T1000 (cell line): ENCODE measurements at places on chromosomes 7 and 10.

- DNase-seq: no peak
Observed at GRCh38 chr10:118629211-118629610, 33.8 kb upstream of the PRLHR start.

DNA sequence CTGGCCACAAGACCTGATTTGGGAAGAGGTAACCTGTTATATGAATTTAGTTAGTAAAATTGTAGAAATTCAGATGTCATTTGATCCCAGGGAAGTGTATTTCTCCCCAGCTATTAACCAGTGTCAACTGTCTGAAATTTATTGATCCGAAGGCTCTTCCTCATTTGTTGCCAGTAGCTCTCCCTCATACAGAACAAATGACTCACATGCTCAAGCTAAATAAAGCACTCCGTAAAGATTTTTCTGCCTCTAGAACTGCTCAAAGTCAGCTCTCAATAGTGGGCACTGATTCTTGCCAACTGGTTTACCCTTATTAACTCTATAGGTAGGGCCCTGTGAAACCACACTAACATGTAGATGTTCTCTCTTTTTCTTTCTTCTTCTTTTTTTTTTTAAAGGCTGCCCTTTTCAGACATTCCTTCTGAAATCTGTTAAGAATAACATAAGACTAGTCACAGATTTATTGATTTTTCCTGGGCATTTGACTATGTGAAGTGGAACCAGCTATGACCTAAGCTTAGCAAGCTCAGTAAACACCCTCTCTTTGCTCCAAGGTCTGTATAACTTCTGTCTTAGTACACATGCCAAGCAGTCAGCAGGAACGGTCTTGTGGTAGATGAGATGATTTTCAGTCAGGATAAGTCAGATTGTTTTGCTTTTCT, 21.8 kb downstream of the RPA3 start:
- DNase-seq: no peak

GRCh38 chr10:60099998-60100747, 193.8 kb upstream of the CCDC6 start:
- no peak for DNase-seq

GRCh38 chr10:130400890-130401289, 264.7 kb downstream of the GLRX3 start:
- no peak for DNase-seq

GRCh38 chr10:72061491-72061890, 26.9 kb downstream of the SPOCK2 start:
- DNase-seq: no peak

GRCh38 chr7:76428868-76429805, 4.4 kb downstream of the ZP3 start:
- DNase-seq: no peak

GRCh38 chr7:112692333-112692732, 97.9 kb downstream of the TMEM168 start:
- DNase-seq: no peak

GRCh38 chr7:80781561-80781979, 137.3 kb downstream of the SEMA3C start:
- DNase-seq: peak; percentile 58

- DNase-seq: no peak
Observed at GRCh38 chr7:79130715-79131114, 322.8 kb downstream of the MAGI2 start.

DNA sequence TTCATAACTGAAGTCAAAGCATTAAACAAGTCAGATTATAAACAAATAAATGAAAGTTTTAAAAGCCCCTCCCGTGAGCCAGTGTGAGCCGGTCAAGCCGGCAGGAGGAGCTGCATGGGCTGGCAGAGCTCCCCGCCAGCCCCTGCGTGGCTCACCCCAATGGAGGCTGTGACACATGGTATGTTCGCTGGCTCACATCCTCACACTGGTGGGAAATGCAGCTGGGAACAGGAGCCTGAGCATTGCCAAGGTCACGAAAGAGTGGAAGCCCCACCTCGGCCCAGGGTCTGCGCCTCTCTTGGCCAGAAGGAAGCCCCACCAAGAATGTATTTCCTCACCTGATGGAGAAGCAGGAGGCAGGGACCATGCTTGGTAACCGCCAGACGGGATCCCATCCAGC, 261.7 kb upstream of the TCERG1L start:
- DNase-seq: no peak

GRCh38 chr7:100897772-100898454, 2.2 kb upstream of the ACHE start:
- DNase-seq: no peak

DNA sequence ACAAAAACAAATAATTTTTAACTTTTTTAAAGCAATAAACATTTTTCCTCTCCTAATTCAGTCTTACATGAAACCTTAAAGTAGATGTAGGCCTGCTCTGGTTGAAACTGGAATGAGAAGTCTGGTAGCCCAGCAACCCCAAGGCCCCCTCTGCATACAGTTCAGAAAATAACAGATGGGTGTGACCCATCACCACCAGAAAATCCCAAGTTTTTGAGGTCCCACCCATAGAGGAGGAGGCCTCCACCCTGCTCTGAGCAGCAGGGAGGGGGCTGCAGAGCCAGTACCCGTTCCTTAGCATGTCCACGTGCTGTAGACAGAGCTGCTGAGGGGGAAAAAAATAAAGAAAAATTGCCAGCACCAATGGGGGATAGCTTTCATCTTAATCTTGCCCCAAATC, 122.7 kb downstream of the WNT2 start:
- DNase-seq: no peak

DNA sequence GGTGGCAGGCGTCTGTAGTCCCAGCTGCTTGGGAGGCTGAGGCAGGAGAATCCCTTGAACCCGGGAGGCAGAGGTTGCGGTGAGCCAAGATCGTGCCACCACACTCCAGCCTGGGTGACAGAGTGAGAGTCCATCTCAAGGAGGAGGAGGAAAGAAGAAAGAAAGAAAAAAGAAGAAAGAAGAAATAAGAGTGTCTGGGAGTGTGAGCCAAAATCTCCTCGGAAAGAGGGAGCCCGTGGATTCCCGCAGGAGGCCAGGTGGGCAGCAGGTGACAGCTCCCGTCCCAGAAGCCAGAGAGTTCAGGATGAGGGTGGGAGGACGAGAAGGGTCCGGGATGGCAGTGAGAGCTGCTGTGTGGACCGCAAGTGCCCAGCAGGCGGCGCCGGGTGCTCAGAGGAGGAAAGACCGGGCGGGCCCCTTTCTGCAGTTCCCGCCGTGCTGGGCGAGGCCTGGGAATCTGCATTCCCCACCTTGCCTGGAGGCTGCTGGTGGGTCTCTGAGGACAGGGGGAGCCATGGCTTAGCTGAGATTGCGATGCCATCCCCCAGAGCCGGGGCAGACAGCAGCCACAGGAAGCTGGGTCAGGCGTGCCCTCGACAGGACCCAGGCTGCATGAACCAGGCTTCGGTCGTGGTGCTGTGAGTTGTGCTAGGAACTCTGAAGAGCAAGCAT, 17.1 kb upstream of the AMZ1 start:
- peak; percentile 21 for DNase-seq

DNA sequence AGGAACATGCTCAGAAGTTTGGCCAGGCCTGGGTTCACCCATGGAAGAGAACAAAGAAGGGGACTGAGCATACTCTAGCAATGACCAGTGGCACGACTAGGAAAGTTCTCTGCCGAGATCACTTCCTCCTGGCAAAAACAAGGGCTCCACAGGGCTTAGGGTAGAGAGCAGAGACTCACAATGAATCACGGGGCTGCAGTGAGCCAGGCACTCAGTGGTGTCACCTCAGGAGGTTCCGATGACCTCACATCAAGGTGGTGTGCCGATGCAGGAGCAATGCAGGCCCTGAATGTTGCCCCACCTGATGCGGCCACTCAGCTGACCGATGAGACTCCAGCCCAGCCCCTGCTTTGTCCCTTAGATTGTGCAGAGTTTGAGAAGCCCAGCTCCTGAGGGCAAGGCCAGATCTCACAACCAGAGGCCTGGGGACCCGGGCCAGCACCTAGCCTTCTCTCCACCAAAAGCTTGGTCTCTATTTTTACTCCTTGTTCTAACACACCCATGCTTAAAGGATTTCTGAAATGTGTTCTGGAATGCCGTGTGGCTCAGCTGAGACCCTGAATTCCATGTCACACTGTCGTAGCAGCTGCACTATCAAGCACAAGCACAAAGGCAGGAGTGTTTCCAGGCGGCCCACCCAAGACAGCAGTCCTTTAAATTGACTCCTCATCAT, 60.9 kb downstream of the COBL start:
- DNase-seq: no peak

DNA sequence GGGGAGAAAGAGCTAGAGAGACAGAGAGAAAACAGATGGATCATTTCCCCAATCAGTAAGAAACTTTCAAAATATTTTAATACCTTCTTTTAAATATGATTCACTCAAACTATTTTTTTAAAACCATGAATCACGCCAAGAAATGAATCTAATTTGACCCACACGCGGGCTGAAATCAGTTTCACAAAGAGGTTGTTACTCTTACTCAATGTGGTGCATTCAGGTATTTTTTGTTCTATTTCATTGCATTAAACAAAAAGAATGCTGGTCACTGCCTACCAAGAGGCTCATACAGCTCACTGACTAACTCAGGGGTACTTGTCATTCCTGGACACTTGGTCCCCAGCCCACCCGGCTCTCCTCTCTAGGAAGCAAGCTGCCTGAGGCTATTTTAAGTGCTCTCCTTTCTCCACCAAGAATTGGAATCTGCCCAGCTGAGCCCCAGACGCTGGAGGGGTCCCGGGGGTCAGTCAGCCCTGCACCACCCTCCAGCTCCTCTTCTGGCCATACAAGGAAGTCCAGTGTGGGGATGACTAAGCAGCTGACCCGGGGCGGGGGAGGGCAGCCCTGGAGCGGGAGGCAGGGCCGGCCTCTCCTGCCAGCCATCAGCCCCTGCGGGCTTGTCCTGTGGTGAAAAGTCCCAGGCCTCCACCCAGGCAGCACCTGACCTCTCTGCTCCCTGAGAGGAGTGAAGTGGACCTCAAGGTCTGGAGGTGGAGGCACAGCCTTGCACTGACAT, 21.7 kb upstream of the PFKP start:
- DNase-seq: peak; percentile 8

DNA sequence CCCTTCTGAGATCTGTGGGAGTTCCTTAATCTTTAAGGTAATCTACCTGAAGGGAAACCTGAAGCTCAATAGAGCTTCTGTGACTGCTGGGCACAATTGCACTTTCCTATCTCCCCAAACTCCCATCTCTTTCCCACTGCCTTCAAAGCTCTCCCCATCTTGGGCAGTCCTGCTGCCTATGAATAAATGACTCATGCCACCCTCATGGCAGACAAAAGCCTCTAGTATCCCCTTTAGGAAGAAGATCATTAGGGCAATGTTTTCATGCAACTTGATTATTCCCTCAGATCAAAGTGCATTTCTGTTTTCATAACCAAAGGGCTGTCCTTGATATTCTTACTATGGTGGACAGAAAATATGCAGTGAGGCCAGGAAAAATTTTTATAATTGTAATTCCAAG, 704.9 kb upstream of the LRRN3 start:
- no peak for DNase-seq

GRCh38 chr7:25234336-25234735, 6.0 kb upstream of the NPVF start:
- DNase-seq: no peak

DNA sequence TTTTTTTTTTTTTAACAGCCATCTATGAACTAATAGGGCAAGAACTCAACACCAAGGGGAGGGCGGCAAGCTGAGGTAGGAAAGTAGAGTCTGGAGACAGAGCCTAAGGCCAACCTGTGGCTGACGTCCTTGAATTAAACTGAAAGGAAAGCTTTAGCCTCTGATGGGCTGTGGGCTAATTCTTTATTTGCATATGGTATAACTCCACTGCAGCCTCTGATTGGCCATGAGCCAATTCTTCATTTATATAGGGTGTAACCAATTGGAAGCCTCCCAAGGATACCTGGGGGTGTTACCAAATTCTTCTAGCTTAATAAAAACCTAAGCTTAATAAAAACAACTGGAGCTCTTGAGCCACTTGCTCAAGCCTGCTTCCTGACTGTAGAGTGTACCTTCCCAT, 10.3 kb downstream of the TYW1 start:
- DNase-seq: no peak

DNA sequence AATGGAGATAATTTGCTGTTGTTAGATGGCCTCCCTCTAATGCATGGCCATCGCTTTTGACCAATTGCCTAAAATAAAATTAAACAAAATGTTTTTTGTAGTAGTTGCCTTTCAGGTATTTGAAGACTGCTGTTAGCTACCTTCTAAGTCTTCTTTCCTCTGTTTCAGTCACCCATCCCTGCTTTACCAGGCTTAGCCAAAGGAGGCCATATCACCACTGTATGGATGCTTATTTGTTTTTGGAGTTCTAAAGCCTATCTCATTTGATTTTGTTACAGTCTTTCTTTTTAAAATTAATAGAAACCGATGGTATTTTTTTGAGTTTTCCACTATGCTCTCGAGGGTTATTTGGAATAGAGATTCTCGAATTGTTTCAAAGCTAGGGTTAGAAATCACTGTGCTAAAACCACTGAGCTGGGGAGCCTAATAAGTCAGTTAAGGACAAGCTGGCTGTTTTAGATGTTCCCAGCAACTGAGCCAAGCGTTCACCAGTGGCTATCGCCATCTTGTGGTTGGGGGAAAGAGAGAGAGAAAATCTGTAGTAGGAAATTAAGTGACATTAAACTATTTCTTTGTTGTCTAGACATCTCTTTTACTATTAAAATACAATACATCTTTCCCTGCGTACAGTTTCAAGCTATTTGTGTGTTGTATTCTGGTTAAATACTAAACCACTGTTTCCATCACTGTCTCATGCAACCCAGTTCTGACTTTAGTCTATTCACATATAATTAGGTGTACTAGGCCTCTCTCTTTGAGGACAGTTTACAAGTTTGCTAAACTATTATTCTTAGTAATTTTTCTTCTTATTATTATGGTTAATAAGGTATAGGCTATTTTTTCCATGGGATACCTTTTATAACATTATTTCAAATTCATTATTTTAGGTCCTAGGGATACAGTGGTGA, 52.2 kb downstream of the GPR158 start:
- no peak for DNase-seq

- no peak for DNase-seq
Observed at GRCh38 chr10:122154545-122155366, 116.3 kb upstream of the BTBD16 start.

DNA sequence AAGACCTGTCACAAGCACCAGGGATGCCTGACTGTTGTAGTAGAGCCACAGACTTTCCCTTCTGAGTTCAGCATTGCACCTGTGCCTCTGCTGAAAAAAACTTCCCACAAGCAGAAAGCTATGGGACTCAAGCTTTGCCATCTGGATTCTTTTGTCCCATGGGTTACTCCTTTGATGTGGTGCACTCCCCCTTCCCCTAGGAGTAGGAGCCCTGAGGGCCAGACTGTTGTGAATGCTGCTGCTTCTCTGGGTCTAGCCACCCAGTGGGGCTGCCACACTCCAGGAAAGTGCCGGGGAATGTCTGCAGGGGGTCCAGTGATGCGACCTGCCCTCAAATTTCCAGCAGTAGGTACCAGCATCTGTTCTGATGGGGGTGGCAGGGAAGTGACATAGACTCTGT, 11.7 kb downstream of the CASP7 start:
- DNase-seq: no peak
